ENCODE measurements at places on chromosomes 1 and 21. TPM values are rescaled to one million over a fixed set of nuclear protein-coding genes. Genes with fewer than 3 reads are reported as not detected.

DNA sequence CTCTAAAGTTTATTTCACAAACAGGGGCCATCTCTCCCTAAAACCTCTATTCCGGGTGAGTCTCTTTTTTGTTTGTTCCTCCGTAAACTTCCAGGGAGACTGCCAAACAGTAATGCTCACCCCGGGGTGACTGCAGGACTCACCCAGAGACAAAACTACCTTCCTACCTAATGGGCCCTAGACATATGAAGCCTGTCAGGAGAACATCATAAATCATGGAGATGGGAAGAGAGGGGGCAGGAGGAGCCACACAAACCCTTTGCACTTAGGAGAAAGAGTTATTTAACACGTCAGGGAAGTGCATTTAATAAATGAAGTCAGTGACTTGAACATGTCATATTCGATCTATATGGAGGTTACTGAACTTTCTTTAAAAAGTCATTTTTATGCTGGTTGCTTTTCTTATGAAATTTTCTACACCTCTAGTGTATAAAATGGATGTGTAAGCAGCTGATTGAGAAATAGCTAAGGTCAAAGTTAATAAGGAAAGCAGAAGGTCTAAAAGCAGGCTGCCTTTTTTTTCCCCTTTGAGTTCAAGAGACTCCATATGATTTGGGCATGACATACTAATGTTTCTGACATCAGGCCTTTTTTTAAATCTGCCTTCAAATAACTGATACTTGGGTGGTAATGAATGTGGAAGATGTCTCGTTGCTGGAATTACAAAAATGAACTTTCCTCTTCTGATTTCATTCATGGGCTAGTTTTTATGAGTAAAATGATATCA lies 286.9 kb upstream of the USP25 start:
- no peak overlapping the region for H3K4me3 ChIP-seq
- DNase-seq = no peak
- no peaks in the 10 kb centered on the region for H3K36me3 ChIP-seq
- H3K27ac ChIP-seq = no peak overlapping the region
- peaks cover 69% of the 10 kb centered on the region for H3K4me1 ChIP-seq

GRCh38 chr1:86823386-86823785 lies 90.5 kb downstream of the SELENOF start:
- no peaks in the 10 kb centered on the region for H3K36me3 ChIP-seq
- no peak for DNase-seq
- H3K4me3 ChIP-seq = no peak overlapping the region
- no peaks in the 10 kb centered on the region for H3K4me1 ChIP-seq

GRCh38 chr1:201318504-201319340 lies 35.4 kb downstream of the PKP1 start:
- no peak for DNase-seq
- H3K27ac ChIP-seq = no peak overlapping the region
- H3K4me1 ChIP-seq = no peaks in the 10 kb centered on the region
- H3K27me3 ChIP-seq = no peaks in the 10 kb centered on the region
- H3K36me3 ChIP-seq = no peaks in the 10 kb centered on the region

- DNase-seq = no peak
- H3K27me3 ChIP-seq = no peaks in the 10 kb centered on the region
- no peak overlapping the region for H3K4me3 ChIP-seq
- H3K27ac ChIP-seq = no peak overlapping the region
- H3K4me1 ChIP-seq = no peaks in the 10 kb centered on the region
These were observed 109.7 kb upstream of the ZBTB40 start for GRCh38 chr1:22341791-22342605.

GRCh38 chr1:113040718-113041412 lies 32.1 kb upstream of the LRIG2 start:
- DNase-seq = no peak
- H3K27me3 ChIP-seq = no peaks in the 10 kb centered on the region
- no peak overlapping the region for H3K4me3 ChIP-seq

GRCh38 chr21:42209801-42210479 lies 9.0 kb upstream of the ABCG1 start:
- H3K4me3 ChIP-seq = no peak overlapping the region
- no peak for DNase-seq
- H3K4me1 ChIP-seq = peaks cover 8% of the 10 kb centered on the region
- H3K36me3 ChIP-seq = no peaks in the 10 kb centered on the region
- no peak overlapping the region for H3K27ac ChIP-seq

DNA sequence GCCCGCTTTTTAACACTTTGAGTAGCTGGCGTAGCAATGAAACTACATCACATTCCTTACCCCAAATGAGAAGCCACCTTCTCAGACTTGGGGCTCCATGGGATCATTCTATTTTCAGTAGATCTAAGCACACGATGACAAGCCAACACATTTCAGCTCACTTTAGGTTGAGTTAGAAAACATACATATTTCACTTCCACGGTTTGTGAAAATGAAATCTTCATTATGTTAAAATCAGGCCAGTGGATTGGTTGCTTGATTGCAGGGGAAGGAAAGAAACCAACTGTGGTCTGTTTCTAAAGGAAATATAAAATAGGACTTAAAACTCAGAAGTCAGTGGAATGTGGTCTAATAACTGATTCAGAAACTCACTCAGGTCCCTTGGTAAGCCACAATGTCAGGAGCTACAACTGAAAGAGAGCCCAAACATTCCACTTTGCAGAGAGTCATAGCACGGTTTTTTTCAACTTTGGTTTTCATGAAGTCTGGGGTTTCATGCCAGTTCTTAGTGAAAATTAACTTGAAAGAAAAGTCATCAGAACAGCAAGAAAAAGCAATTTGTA lies 82.3 kb upstream of the TIAM1 start:
- no peak overlapping the region for H3K27ac ChIP-seq
- H3K36me3 ChIP-seq = no peaks in the 10 kb centered on the region
- DNase-seq = no peak
- H3K4me1 ChIP-seq = peaks cover 22% of the 10 kb centered on the region
- H3K27me3 ChIP-seq = no peaks in the 10 kb centered on the region

DNA sequence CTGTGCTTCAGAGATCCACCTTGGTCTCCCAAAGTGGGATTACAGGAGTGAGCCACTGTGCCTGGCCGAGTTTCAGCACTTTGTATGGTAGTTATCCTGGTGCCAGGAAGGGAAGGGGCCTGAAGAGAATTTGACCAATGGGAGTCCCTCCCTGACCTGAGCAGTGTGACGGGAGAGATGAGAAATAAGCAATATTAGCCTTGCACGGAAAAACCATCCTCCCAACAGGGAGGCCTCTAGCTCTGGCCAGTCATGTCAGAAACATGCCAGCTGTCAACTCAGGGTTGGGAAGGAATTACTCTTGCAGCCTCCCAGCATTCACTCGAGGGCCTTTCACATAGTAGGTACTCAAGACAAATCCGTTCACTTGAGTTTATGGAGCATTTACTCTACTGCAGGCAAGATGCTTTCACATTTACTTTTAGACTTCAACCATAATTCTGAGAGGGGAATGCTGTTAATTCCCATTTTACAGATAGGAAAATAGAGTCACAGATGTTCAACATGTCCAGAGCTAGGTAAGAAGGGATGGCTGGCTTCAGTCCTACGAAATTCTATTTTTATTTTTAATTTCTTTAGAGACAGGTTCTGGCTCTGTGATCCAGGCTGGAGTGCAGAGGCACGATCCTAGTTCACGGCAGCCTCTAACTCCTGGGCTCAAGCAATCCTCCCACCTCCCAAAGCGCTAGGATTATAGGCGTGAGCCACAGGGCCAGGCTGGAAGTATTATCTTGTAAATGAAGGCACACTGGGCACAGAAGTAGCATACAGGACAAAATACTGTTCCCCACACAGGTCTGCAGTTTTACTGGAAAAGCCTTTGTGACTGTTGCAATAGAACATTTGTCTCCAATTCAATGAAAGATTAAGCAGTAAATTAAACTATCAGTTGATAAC lies 3.2 kb upstream of the ATP13A2 start:
- H3K4me1 ChIP-seq = peaks cover 39% of the 10 kb centered on the region
- H3K4me3 ChIP-seq = no peak overlapping the region
- H3K27me3 ChIP-seq = no peaks in the 10 kb centered on the region
- peak; percentile 47 for DNase-seq
- H3K36me3 ChIP-seq = peaks cover 9% of the 10 kb centered on the region
- no peak overlapping the region for H3K27ac ChIP-seq

- no peaks in the 10 kb centered on the region for H3K36me3 ChIP-seq
- DNase-seq = no peak
- peak overlapping the region; percentile 39 for H3K27ac ChIP-seq
- H3K4me1 ChIP-seq = peaks cover 17% of the 10 kb centered on the region
- H3K27me3 ChIP-seq = no peaks in the 10 kb centered on the region
- no peak overlapping the region for H3K4me3 ChIP-seq
These were observed 108.4 kb upstream of the DMRTA2 start for GRCh38 chr1:50531601-50532000.

DNA sequence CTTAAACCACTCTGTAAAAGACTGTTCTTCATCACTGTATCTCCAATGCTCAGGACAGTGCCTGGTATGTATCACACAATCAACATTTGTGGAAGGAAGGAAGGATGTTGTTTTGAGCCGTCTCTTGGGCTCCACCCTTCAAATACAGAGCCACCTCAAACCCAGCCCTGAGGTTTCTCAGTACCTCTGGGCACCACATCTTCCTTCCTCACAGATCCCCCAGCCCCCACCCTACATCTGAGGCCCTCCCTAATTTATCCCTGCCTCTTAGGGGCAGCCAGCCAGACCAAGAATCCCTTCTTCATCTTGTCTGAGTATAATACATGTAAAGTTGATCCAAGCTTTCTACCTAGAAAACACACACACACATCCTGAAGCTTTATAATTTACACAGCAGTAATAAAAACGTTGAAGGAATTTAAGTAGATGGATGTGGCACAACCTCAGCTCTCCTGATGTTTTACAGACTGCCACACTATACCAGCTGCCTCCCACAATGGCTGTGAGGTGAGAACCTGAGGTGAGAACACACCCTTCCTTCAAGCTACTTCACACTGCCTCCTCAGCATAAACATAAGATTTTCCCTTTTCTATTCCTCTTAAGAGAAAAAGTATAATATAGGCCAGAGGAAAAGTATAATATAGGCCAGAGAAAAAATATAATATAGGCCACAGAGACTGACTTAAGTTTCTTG lies 48.5 kb downstream of the CDC7 start:
- no peaks in the 10 kb centered on the region for H3K36me3 ChIP-seq
- no peaks in the 10 kb centered on the region for H3K27me3 ChIP-seq
- DNase-seq = no peak
- H3K4me3 ChIP-seq = no peak overlapping the region
- H3K27ac ChIP-seq = no peak overlapping the region
- peaks cover 5% of the 10 kb centered on the region for H3K4me1 ChIP-seq

DNA sequence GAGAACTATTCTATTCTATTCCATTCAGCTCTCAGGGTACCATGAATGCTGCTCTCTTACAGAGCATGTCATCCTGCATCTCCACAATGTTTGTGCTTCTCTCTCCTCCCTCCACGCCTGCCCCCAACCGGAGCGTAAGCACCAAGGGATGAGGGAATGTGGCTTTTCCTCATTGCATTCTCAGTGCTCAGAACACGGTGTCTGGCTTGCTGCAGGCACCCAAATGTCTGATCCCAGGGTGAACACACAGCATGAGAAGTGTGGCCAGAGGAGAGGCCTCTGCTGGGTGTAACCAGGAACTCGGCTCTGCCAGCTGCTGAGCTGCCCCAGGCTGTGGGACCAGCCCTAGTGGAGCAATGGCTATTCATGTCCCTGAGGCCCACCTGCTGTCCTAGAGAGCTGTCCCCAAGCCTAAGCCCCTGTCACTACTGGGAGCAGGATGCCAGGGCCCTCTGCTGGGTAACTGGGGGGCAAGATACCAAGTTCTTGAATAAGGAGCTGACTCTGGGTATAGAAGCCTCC lies 38.3 kb downstream of the OLFML2B start:
- H3K27ac ChIP-seq = no peak overlapping the region
- no peaks in the 10 kb centered on the region for H3K27me3 ChIP-seq
- H3K36me3 ChIP-seq = no peaks in the 10 kb centered on the region
- H3K4me1 ChIP-seq = no peaks in the 10 kb centered on the region
- DNase-seq = no peak

- DNase-seq = peak; percentile 91
- peak overlapping the region; percentile 67 for H3K4me3 ChIP-seq
- H3K36me3 ChIP-seq = no peaks in the 10 kb centered on the region
- peaks cover 29% of the 10 kb centered on the region for H3K4me1 ChIP-seq
- no peaks in the 10 kb centered on the region for H3K27me3 ChIP-seq
These were observed 17.3 kb downstream of the CRYBG2 start for GRCh38 chr1:26336477-26337205.

DNA sequence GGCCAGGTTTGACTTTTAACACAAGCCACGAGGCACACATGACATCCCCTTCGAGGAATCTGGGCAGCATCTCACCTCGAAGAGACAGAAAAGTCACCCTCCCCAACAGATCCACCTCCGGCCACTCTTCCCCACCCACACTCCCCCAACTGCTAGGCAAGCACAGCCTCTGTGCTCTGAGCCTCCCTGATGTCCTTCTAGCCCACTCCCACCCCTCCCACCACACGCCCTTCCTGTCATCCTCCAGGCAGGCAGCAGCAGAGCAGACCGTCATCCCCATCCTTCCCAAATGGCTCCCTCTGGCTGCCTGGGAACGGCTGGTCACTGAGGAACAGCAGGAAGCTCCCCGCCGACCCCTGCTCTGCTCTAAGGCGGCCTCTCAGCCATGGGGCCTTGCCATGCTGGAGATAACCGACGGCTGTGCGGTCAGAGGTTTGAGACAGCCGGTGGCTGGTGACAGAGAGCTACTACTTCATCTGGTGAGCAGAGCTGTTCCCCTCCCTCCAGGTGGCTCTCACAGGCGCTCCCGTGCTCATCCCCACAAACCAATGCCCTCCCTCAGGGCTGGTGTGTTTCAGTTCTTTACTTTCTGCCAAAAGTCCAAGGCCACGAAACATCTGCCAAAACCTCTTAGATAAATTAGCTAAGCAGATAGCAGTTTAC lies 25.6 kb downstream of the NPHP4 start:
- no peaks in the 10 kb centered on the region for H3K27me3 ChIP-seq
- H3K4me1 ChIP-seq = no peaks in the 10 kb centered on the region
- H3K4me3 ChIP-seq = no peak overlapping the region
- H3K36me3 ChIP-seq = no peaks in the 10 kb centered on the region
- no peak overlapping the region for H3K27ac ChIP-seq
- no peak for DNase-seq

GRCh38 chr21:16342932-16343331 lies 613.1 kb downstream of the USP25 start:
- H3K27ac ChIP-seq = no peak overlapping the region
- H3K4me3 ChIP-seq = no peak overlapping the region
- no peaks in the 10 kb centered on the region for H3K36me3 ChIP-seq
- H3K27me3 ChIP-seq = no peaks in the 10 kb centered on the region
- no peak for DNase-seq
- H3K4me1 ChIP-seq = no peaks in the 10 kb centered on the region

GRCh38 chr1:50970931-50971582 lies 1.0 kb downstream of the CDKN2C start:
- no peak overlapping the region for H3K27ac ChIP-seq
- no peaks in the 10 kb centered on the region for H3K36me3 ChIP-seq
- H3K4me1 ChIP-seq = no peaks in the 10 kb centered on the region
- H3K27me3 ChIP-seq = peaks cover 95% of the 10 kb centered on the region

The OR6K3 gene
- total RNA-seq = not detected

The PTGS2 gene
- total RNA-seq = 0.37 TPM

The SYPL2 gene
- not detected for total RNA-seq

The E2F2 gene
- total RNA-seq = 7.0 TPM

The NBPF6 gene
- total RNA-seq = not detected

The COA7 gene
- 10.9 TPM for total RNA-seq

The SLC9A1 gene
- 1.8 TPM for total RNA-seq

The L1TD1 gene
- total RNA-seq = 12.5 TPM

The WARS2 gene
- total RNA-seq = 13.5 TPM

The ARL8A gene
- 13.3 TPM for total RNA-seq

The PEAR1 gene
- total RNA-seq = not detected

The LCE3A gene
- not detected for total RNA-seq

Data from neural progenitor cell (in vitro differentiated cells).